ENCODE measurements at places on chromosomes 2 and 18.

- no peak for DNase-seq
These were observed 1.8 kb downstream of the RBFA start for GRCh38 chr18:80035997-80036396.

GRCh38 chr2:203328760-203329540, 756 bp downstream of the ABI2 start:
- peak; percentile 49 for DNase-seq

DNA sequence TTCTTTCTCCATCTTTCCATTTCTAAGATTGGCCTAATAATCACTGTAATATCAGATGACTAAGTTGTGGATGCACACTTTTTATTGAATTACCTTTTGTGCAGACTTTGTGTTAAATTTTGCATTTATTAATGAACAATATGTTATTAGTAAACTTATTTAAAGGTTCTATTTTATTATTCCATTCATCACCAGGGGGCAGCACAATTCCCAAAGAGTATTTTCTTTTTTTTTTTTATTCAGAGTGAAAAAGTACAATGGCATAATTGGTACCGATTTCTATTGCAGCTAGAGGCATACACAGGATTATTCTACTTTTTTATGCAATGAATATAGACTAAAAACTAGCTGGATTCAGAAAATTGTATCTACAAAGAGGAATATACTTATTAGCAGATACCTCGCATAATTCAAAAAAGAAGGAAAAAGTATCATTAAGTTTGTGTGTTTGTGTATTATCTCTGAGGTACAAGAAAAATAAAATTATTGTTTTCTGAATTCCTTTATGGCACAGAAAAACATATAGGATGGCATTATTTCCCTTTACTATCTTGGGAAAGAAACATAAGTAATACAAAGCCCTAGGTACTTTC, 390.6 kb downstream of the ERBB4 start:
- no peak for DNase-seq

DNA sequence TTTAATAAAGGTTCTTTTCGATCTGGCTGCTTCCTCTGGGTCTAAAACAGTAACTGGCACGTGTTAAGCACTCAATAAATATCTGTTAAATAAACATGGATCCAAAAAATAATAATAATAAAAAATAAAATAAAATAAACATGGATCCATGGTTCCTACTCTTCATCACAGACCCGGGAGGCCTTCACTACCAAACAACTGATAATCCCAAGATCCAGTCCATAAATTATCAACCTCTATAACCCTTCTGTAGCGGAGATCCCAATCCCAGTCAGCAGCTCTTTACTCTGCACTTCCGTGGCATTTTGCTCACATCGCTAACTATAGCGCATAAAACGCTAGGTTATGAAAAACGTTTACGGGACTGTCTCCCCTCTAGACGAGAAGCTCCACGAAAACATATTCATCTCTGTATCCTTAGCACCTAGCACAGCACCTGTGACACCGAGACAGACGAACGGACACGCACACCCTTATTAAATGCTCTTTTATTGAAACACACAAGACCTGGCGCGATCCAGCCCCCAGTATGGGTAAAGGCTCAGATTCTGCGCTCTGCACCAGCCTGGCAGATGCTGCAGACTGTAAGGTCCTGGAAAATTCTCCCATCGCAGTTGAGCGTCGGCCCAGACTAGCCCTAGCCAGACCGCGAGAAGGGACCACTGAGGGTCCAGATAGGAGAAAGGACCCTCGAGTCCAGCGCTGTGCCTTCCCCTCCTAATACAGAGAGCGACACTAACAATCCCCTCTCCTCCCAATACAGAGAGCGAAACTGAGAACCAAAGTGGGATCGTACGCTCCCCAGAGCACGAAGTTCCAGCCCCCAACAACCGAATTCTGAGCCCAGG, 770 bp downstream of the NBAS start:
- peak; percentile 3 for DNase-seq

GRCh38 chr2:29014811-29015421, 33.8 kb downstream of the TOGARAM2 start:
- DNase-seq = peak; percentile 66
